Adipose tissue (tissue), 3 donors: ENCODE measurements at places on chromosomes 4 and X. TPM values are rescaled to one million over a fixed set of nuclear protein-coding genes. Genes with fewer than 3 reads are reported as not detected.

The SSX4B gene
- polyA plus RNA-seq, result not detected

The TRIM2 gene
- 5.9 TPM for polyA plus RNA-seq

The VCX2 gene
- not detected for polyA plus RNA-seq

The GPRIN3 gene
- polyA plus RNA-seq, result 0.60 TPM

The TIMM8A gene
- 7.4 TPM for polyA plus RNA-seq

The MAGEC1 gene
- polyA plus RNA-seq, result not detected
